CD4-positive, alpha-beta T cell treated with Interleukin-15 for 1 hour (primary cell): ENCODE measurements at places on chromosomes 2 and 18.

GRCh38 chr2:214019229-214019972, 391.5 kb upstream of the VWC2L start:
- no peak for DNase-seq

DNA sequence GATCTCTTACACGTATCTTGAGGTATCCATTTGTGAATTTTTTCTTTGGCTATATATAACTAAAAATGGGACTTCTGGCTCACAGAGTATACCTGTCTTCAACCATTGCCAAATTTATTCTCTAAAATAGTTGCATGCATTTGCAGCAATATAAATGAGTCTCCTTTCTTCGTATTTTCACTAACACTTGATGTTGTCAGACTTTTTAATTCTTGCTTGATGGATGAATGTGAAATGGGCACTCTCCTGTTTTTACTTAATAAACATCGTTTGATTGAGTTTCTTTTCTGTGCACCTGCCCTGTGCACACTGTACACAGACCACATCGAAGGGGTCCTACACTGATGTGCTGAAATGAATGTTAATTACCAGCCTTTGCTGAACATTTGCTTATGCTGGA, 121.8 kb downstream of the DDX1 start:
- no peak for DNase-seq

DNA sequence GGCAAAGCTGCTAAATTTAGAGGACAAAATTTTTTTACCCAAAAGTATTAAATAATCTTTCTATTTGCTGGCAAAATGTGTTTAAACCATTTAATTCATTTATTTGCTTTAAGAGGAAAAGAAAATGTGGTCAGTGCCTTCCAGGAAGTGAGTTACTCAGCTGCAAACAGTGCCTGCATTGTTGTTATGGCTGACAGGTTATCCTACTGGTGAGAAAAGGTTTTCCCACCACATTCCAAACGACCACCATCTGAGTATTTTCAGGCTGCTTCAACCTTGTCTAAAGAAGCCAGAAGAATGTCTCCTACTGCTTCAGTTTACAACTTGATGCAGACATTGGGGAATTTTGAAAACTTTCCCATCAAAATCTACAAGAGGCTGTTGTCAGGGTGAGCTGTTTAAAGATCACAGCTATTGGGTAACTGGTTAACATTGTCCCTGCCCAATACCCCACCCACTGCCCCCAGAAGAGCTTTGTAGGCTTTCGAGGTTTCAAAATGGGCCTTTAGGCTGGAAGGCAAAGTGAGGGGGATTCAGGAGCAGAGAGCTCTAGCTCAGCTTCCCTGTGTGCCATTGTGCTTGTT, 461.3 kb upstream of the FANCL start:
- DNase-seq, result no peak

- no peak for DNase-seq
These were observed 67.0 kb downstream of the ZEB2 start for GRCh38 chr2:144452989-144453336.

GRCh38 chr18:48827291-48828193, 123.2 kb downstream of the SMAD7 start:
- DNase-seq, result peak; percentile 5

DNA sequence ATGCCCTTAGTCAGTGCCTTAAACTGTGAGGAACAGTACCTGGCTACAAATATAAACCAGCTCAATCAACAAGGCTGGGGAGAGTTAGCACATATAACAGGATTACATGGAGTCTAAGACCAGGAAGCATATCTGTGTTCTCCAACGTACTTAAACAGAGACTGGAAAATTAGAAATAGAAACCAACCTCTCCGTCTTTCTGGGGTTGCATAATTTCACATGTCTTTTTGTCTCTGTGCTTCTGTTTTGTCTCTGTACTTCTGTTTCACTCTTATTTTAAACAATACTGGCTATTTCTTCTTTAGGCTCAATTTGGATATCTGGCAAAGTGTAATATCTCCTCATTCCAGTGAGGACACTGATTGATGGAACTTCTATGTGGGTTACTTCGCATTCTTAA, 749.0 kb upstream of the ZEB2 start:
- no peak for DNase-seq

- DNase-seq, result no peak
These were observed 32.4 kb downstream of the CYB5A start for GRCh38 chr18:74259347-74259746.

- no peak for DNase-seq
These were observed 123.7 kb downstream of the HNMT start for GRCh38 chr2:138087751-138088593.

DNA sequence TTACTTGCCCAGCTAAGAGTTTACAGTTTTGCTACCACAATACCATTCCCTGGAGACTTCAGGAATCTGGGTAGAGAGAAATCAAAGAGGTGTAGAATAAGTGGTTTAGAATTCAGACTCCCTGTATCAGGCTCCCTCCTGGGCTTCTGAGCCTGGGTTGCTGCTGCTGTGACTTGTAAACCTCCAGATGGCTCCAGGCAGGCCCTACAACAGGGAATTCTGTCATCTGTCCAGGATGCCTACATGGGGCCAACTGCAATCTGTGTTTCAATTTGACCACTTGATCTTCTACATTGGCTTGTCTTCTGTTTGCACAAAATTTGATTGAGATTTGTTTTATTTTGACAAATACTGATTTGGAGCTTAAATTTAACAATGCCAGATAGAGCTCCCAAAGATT, 183.9 kb downstream of the RAD51AP2 start:
- no peak for DNase-seq

DNA sequence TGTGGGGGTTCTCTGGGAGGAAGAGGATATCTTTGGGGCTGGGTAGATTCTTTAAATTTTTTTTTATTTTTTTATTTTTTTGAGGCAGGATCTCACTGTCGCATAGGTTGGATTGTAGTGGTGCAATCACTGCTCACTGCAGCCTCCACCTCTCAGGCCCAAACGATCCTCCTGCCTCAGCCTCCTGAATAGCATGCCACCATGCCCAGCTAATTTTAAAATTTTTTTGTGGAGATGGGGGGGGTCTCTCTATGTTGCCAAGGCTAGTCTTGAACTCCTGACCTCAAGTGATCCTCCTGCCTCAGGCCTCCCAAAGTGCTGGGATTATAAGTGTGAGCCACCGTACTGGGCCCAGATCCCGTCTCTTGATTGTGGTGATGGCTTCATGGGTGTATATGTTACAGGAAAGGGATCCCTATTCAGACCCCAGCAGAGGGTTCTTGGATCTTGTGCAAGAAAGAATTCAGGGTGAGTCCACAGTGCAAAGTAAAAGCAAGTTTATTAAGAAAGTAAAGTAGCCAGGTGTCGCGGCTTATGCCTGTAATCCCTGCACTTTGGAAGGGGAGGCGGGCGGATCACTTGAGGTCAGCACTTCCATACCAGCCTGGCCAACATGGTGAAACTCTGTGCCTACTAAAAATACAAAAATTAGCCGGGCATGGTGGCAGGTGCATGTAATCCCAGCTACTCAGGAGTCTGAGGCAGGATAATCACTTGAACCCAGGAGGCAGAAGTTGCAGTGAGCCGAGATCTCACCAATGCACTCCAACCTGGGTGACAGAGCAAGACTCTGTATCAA, 2.0 kb upstream of the C2orf68 start:
- DNase-seq, result no peak

DNA sequence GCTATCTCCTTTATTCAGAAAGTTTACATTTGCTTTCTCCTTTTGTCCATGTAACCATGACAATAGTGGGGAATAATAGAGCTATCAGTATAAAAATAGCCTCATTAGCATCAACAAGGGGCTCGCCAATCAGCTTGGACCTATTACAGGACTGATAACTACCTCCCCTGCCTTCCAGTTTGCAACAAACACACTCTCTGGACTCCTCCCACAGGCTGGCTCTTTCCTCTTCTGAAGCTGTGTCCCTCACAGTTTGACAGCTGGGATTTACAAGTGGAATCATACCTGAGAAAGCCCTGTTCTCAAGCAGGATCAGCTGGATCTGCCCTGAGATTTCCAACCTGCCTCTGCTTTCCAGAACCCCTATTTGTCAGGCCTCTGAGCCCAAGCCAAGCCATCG, 162.5 kb downstream of the GRB14 start:
- DNase-seq, result no peak

DNA sequence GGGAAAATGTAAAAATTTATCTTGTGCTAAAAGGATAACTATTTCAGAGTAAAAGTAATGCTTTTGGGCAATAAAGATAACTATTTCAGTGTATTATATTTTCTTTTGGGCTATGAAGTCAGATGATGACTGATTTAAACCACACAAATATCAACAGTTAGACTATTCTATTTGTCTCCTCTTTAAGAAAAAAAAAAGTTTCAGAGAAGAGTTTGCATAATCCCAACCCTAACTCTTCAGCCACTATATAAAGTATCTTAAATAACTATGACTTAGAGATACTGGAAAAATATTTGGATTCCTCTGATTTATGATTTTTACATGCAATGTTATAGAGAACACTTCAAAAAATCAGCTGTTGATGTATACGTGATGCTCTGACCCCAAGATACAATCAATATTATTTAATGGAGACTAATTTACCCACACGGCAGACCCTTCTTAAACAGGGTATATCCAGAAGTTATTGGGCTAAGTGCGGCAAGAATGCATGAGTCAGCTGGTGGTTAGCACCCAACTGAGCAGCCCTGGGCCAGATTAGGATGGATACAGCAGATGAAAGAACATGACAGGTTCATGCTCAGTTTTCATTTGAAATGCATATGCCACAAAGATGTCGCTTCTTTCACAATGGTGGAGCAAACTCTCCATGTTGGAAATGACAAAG, 279.0 kb downstream of the AFF3 start:
- no peak for DNase-seq

- DNase-seq, result no peak
These were observed 1219.8 kb upstream of the ZEB2 start for GRCh38 chr2:145739681-145740080.

DNA sequence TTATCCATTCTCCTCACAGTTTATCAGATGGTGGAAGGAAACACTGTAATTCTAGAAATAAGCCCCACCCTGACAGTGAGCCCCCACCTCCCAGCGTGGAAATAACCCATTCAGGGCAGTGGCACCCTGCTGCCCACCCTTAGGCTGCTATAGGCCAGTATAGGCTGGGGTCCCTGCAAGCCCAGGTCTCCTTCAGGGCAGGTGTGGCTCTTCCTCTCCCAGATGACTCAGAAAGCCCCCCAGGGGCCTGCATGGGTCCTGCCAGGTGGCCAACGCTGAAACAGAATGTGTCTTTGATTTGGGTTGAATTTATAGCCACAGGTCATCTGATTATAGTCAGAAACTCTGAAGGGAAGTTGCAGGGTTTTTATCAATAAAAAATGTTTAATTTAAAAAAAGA, 136.4 kb downstream of the SH3RF3 start:
- DNase-seq, result peak; percentile 7

DNA sequence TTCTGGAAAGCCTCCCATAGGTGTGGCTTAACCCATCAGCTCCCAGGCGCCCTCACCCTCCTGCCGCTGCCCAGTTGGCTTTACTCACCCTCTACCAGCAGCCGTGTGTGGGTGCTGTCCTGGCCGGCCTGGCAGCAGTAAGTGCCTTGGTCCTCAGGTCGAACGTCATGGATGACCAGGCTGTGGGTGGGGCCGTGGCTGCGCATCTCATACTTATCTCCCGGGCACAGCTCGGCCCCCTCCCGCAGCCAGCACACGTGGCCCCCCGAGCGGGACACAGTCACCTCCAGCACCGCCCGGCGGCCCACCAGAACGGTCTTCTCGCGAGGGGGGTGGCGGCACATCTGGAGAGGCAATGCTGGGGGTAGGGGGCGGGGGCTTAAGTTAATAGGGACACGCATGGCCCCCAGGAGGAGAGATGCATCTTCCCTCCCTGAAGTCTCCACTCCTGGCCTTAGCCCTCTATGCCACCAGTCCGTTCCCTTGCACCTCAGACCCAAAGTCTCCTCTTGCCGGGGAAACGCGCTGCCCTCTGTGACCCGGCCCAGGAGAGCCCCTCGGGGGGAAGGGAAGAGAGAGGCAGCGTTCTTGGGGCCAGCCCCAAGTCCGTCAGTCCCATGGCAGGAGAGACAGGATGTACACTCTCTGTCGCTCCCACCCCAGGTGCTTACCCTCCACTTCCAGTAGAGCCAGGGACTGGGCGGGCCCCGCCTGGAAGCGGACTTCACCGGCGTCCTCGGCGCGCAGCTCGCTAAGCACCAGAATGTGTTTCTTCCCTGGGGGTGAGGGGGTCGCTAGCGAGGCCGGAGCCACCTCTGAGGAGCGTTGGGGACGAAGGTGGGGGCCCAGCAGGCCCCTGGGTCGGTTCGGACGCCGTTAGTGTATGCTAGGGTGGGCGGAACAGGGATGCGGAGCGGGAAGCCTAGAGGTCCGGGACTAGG, 7.9 kb downstream of the TMEM198 start:
- no peak for DNase-seq

GRCh38 chr2:120250640-120251039, 2.0 kb upstream of the RALB start:
- no peak for DNase-seq

GRCh38 chr2:232817756-232818155, 41.4 kb upstream of the KCNJ13 start:
- DNase-seq, result no peak

DNA sequence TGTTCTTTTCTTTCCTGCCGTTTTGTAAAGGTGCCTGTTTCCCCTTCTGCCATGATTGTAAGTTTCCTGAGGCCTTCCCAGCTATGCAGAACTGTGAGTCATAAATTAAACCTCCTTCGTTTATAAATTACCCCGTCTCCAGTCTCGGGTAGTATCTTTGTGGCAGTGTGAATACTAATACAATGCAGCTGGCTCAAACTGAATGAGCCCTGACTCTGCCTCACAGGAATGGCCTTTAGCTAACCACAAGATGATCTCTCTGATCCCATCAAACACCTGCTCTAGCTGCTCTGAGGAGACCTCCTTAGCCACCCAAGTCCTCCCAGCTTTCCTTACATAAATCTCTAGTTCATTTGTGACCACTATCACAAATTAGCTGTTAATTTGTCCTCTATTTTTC, 41.5 kb upstream of the CAB39 start:
- DNase-seq, result no peak
